ENCODE measurements at places on chromosomes 7 and 10.

- no peak for DNase-seq
Observed at GRCh38 chr10:132804785-132805426, 19.0 kb upstream of the NKX6-2 start.

DNA sequence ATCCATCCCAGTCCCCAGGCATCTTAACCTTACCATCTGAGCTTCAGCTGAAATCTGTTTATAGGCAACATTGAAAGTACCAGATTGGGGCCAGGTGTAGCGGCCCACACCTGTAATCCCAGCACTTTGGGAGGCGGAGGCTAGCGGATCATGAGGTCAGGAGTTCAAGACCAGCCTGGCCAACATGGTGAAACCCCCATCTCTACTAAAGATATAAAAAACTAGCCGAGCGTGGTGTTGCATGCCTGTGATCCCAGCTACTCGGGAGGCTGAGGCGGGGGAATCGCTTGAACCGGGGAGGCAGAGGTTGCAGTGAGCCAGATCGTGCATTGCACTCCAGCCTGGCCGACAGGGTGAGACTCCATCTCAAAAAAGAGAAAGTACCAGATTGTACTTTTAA, 39.0 kb downstream of the CRCP start:
- no peak for DNase-seq

DNA sequence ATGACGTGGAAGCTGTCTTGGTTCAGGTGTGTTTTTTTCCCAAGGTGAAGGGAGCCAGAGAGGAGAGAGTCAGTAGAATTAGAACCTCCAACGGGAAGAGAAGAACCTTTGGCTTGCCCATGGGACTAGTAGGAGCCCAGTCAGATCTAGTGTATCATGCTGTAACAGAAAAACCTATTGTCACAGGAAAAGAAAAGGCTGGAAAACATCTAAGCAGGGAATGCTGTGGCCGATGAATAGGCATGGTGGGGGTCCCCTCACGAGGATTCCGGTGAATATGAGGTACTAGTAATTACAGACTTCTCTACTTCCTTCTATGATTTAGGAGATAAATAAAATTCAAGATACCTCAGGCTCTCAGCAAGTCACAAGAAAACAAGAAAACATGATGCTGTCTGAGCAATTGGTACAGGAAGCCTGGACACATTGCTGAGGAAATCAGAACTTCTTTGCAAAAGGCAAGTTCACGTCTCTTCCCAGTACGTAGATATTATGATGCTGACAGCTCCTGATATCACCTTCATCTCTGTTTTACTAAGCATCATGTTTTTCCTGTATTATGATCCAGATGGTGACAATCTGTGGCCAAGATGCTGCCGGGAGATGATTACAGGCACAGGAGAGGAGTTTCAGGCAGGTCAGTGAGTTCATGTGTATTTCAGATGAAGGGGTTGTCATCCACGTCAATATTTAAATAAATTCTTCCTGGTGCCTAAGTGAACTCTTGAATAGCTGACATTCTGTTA, 54.3 kb upstream of the NPY start:
- no peak for DNase-seq

GRCh38 chr10:97723001-97723400, 9.5 kb downstream of the MARVELD1 start:
- DNase-seq: no peak

DNA sequence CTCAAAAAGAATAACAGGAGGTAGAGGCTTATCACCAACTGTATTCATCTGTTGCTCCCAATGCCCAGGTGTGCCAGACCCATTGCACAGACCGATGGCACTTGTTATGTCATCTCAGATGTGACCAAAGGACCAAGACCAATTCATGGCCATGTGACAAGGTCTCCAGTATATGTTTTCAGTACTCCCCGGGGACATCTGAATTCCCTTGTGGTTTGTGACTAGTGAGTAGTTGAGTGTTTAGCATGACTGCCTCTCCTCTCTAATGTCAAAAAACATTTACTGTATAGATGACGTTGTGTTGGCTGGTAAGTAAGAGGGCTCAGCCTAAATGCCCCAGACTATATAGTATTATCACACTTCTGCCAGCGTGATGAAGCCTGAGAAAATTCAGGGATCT, 202.1 kb upstream of the SMIM30 start:
- no peak for DNase-seq

DNA sequence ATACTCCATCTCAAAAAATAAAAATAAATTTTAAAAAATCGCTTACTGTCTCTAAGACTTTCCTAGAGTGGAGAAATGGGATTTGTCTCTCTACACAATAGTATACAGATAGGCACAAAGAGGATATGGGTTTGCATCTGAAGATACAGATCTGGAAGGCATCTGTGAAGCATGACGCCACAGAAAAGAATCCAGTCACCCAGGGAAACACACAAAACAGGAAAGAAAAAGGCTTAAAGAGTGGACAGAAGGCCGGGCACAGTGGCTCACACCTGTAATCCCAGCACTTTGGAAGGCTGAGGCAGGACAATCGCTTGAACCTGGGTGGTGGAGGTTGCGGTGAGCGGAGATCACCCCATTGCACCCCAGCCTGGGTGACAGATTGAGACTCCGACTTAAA, 61.3 kb downstream of the SKIDA1 start:
- DNase-seq: no peak

- no peak for DNase-seq
Observed at GRCh38 chr10:30722956-30723620, 93.5 kb upstream of the LYZL2 start.

DNA sequence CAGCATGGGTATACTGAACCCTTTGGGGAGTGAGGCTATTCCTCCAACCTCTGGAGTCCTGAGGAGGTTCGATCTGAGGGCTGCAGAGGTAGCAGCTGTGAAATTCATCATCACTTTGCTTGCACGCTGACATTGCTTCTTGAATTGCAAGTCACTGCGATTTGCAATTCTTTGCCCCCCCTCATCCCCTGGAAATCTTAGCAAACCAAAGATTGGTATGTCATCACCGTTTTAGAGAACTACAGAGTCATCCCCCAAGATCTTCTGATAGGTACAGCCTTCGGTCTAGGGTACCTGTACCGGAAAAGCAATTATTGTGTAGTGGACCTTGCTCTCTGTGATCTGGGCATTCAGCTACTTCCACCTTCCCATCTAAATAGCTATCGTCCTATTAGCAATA, 192.6 kb downstream of the KLF6 start:
- DNase-seq: no peak

DNA sequence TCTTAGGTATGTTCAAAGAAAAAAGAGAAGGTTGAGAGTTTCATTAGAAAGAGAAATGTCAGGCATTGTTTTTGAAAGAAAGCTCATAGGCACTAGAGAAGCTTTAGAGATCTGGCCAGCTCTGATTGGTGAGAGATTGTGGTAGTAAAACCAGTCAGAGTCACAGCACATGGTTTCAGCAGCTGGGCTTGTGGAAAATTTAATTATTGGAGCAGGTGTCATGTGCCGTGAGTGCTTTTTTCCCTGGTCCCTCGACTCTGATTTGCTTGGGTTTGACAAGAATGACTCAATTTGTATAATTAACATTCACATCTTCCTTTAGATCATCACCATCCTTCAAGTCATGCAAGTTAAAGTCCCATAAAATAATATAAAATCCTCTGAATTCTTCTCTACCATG, 35.2 kb downstream of the MRPL32 start:
- no peak for DNase-seq

GRCh38 chr7:2714636-2715035, 26.6 kb downstream of the AMZ1 start:
- DNase-seq: no peak

GRCh38 chr10:124450012-124450782, at the start of gene NKX1-2:
Gene NKX1-2, minus strand, starts transcription at chr10:124450035. Its CDS starts 92 bp downstream, at chr10:124449943.
- no peak for DNase-seq

DNA sequence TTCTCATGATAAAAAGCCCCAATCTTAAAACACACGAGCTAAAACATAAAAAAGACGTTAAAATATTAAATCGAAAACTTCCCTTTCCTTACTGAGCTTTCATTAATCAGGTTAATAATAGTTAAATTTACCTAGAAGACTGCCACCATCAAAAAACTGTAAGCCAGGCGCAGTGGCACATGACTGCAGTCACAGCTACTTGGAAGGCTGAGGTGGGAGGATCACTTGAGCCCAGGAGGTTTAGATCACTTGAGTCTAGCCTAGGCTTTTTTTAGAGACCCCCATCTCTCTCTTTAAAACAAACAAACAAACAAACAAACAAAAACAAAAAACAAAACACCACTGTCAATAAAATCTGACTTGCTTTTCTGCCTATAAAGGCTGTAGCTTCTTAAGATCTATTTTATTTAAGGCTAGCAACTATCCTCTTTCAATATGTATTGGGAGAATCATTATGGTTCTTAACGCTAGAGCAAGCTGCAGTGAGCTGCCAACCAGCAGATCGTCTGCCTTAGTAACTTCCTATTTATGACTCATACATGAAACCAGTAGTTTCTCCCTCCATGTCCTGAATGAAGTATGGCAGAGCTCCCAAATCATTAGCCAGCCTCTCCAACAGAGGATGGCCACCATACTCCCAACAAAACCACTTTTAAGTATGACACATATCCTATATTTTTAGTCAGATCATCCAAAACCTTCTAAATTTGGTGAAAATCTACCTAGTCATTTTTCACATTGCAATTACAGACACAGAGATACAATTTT, 163.7 kb downstream of the SRPK2 start:
- DNase-seq: no peak

- DNase-seq: no peak
Observed at GRCh38 chr10:117492504-117492903, 50.0 kb upstream of the EMX2 start.

GRCh38 chr7:143351060-143351459, 11.5 kb downstream of the FAM131B start:
- no peak for DNase-seq

Measured in left forelimb (tissue), 1 donor.